ENCODE measurements at places on chromosomes 7 and 10.

DNA sequence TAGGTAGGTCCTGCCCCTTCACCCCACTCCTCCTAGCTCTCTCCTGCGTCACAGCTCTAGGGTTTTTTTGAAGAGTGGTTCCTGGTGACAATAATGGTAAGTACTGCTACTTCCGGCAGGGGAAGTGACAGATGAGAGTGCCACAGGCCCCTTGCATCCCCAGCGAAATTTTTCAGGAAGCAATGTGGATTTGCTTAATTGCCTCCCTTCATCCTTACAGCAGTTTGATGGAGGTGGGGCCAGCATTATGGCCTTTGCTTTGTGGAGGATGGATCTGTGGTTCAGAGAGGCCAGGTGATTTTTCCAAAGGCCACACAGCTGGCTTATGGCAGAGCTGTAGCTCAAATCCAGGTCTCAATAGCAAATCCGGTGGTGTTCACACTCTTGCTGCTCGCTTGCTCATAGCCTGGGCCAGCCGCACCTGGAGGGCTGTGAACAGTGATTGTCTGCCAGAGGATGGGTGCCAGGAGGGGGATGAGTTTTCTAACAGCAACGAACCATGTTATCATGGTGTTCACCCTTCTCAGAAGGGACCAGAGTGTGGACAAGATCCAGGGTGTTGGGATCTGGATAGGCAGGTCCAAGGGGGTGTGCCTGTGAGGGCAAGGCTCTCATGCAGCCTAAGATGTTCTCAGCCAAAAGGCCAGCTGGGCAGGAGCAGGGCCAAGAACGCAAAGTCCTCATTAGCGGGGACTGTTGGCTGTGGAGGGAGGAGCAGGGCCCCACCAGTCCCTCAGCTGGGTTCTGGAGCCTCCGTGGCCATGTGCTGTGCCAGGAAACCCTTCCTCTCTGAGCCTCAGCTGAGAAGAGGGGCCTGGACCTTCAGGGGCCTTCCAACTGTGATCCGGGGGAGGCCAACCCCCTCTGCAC is 89.0 kb downstream of the EMX2 start:
- DNase-seq, result no peak

DNA sequence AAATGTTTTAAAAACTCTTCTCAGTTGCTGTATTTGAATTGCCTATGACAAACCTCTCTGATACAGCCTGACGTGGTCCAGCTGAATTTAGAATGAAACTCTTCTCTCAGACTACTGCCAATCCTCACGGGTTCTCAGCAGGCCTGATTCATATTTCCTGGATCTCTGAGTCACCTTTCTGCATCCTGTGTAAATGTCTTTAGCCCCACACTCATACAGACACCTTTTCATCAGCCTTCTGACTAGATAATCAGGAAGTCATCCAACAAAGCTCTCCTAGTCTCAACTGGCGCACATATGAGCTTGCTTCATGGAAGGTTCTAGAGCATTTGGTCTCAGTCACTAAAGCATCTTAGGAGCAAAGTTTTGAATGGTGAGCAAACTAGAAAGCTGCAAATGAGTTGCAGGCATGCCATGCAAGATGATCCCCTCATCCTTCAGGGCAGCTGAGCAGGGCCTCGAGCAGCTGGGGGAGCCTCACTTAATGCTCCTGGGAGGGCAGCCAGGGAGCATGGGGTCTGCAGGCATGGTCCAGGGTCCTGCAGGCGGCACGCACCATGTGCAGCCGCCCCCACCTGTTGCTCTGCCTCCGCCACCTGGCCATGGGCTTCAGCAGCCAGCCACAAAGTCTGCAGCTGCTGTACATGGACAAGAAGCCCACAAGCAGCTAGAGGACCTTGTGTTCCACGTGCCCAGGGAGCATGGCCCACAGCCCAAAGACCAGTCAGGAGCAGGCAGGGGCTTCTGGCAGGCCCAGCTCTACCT is 182.8 kb downstream of the ARHGAP12 start:
- DNase-seq, result no peak

- no peak for DNase-seq
Observed at GRCh38 chr10:24249829-24250415, 41.0 kb downstream of the KIAA1217 start.

- DNase-seq, result no peak
Observed at GRCh38 chr7:50557099-50557498, 8.1 kb downstream of the DDC start.

- DNase-seq, result no peak
Observed at GRCh38 chr7:10734595-10734994, 239.1 kb upstream of the PHF14 start.

- no peak for DNase-seq
Observed at GRCh38 chr7:156219307-156220077, 407.2 kb upstream of the SHH start.

All from activated naive CD4-positive, alpha-beta T cell (primary cell).